ENCODE measurements at places on chromosomes 5 and 9. TPM values are rescaled to one million over a fixed set of nuclear protein-coding genes. Genes with fewer than 3 reads are reported as not detected.

Gene NDST1
- total RNA-seq, result 153 TPM

Gene ATG10
- 3.6 TPM for total RNA-seq

Gene CHSY3
- total RNA-seq, result 1.2 TPM

- no peaks in the 10 kb centered on the region for H3K27me3 ChIP-seq
- H3K36me3 ChIP-seq, result no peaks in the 10 kb centered on the region
- H3K27ac ChIP-seq, result no peak overlapping the region
Observed at GRCh38 chr5:41587668-41588067, 77.3 kb upstream of the PLCXD3 start.

DNA sequence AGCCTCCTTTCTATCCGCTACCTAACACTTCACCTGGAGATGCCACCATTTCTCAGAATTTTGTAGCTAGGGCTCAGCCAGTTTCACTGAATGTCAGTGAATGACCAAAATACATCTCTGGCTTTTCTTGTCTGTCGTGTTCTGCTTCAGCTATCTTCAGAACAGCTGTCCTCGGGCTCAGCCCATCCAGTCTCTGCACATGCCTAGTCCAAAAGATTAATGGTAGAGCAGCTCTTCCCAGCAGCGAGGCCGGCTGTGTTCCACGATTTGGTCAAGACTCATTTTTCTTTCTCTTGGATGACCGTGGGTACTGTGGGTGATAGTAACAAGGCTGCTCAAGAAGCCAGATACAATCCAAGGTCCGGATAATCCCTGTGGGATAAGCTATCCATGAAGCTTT is 342.8 kb downstream of the GABRG2 start:
- DNase-seq, result no peak
- no peak overlapping the region for H3K27ac ChIP-seq
- no peaks in the 10 kb centered on the region for H3K36me3 ChIP-seq
- H3K27me3 ChIP-seq, result no peaks in the 10 kb centered on the region
- no peak overlapping the region for H3K4me3 ChIP-seq

DNA sequence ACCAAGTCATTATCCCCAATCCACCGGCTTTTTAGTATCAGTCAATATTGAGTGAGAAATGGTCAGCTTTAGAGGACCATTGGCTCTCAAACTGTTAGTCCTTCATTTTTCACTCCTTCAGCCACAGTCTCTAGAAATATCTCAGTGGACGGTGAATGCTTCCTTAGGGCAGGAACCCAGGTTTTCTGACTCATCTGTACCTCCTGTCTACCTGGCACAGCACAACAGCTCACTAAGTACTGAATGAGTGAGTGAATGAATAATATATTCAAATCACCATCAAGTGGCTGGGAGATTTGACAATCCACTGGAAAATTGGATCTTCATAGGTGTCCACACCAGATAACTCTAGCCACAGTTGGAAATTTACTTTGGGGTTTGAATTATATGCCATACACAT is 609.5 kb upstream of the CLINT1 start:
- H3K4me3 ChIP-seq, result no peak overlapping the region
- H3K36me3 ChIP-seq, result no peaks in the 10 kb centered on the region
- no peaks in the 10 kb centered on the region for H3K4me1 ChIP-seq
- no peak for DNase-seq
- H3K27me3 ChIP-seq, result no peaks in the 10 kb centered on the region

DNA sequence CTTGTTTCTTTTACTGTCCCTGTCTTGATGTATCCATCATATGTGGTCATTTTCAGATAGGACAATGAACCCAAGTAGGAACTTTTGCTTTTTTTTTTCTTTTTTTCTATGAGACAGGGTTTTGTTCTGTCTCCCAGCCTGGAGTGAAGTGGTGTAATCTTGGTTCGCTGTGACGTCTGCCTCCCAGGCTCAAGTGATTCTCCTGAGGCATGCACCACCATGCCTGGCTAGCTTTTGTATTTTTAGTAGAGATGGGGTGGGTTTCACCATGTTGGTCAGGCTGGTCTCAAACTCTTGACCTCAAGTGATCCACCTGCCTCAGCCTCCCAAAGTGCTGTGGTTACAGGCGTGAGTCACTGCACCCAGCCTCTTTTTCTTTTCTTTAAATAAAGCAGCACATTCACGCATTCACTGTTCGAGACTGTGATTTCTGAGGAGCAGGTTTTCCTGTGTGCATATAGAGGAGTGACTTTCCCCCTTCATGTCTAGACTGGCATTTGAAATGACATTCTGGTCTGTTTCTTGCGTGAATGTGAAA is 448.5 kb downstream of the KDM4C start:
- no peaks in the 10 kb centered on the region for H3K27me3 ChIP-seq
- H3K4me3 ChIP-seq, result no peak overlapping the region
- no peaks in the 10 kb centered on the region for H3K36me3 ChIP-seq

GRCh38 chr5:112689155-112689909 is 48.4 kb upstream of the APC start:
- H3K36me3 ChIP-seq, result no peaks in the 10 kb centered on the region
- no peak for DNase-seq
- no peak overlapping the region for H3K4me3 ChIP-seq
- H3K27me3 ChIP-seq, result no peaks in the 10 kb centered on the region
- H3K27ac ChIP-seq, result no peak overlapping the region

DNA sequence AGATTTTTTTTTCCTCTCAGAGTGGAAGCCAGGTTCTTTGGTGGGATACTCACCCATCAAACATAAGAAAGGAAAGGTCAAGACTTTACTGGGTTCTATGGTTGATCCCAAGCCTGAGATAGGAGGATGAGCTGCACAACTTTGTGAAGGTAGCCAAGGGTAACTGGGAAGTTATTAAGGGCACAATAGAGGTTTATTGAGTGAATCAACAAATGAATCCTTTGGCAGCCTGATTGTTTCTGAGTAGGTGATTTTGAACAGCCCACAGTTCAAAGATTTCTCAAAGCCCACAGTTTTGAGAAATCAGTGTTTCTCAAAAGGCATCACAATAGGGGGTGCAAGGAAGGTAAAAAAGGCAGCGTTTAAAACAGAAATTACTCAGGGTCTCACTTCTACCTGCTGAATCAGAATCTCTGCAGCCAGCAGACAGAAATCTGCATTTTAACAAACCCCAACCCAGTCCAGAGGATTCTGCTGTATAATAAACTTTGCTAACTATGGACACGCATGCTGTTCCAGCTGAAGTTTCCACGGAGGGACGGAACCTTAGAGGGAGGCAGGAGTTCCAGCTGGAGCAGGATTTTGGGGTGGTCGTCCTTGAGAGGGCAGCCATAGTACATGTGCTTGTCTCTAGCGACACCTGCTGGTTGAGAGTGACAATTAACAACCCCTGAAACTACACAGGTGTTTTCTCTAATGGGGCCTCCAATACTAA is 32.7 kb upstream of the FSD1L start:
- H3K4me3 ChIP-seq, result no peak overlapping the region
- H3K27me3 ChIP-seq, result no peaks in the 10 kb centered on the region
- no peaks in the 10 kb centered on the region for H3K4me1 ChIP-seq
- no peak overlapping the region for H3K27ac ChIP-seq

GRCh38 chr5:61357745-61358144 is 25.7 kb downstream of the ZSWIM6 start:
- no peak overlapping the region for H3K27ac ChIP-seq
- DNase-seq, result no peak
- no peaks in the 10 kb centered on the region for H3K36me3 ChIP-seq
- no peaks in the 10 kb centered on the region for H3K4me1 ChIP-seq
- H3K4me3 ChIP-seq, result no peak overlapping the region

GRCh38 chr5:141558150-141558549 is 60.6 kb downstream of the DIAPH1 start:
- no peak for DNase-seq
- H3K4me1 ChIP-seq, result no peaks in the 10 kb centered on the region
- H3K36me3 ChIP-seq, result no peaks in the 10 kb centered on the region
- H3K27me3 ChIP-seq, result no peaks in the 10 kb centered on the region
- no peak overlapping the region for H3K4me3 ChIP-seq

GRCh38 chr5:154312576-154312975 is 122.0 kb downstream of the GALNT10 start:
- H3K36me3 ChIP-seq, result no peaks in the 10 kb centered on the region
- H3K27me3 ChIP-seq, result no peaks in the 10 kb centered on the region
- H3K4me1 ChIP-seq, result no peaks in the 10 kb centered on the region
- H3K27ac ChIP-seq, result no peak overlapping the region

DNA sequence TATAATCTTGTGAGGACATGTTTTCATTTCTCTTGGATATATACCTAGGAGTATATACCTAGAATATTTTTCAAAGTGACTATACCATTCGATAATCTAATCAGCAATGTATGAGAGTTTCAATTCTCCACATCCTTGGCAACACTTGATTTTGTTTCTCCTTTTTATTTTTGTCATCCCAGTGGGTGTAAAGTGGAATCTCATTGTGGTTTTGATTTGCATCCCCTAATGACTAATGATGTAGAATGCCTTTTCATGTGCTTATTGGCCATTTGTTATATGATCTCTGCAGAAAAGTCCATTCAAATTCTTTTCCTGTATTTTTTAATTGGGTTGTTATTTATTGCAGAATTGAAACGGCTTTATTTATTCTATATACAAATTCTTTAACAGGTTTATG is 15.2 kb downstream of the ZCCHC9 start:
- DNase-seq, result no peak
- no peak overlapping the region for H3K4me3 ChIP-seq
- no peak overlapping the region for H3K27ac ChIP-seq
- H3K27me3 ChIP-seq, result no peaks in the 10 kb centered on the region
- H3K4me1 ChIP-seq, result no peaks in the 10 kb centered on the region
- peaks cover 32% of the 10 kb centered on the region for H3K36me3 ChIP-seq

Data from Peyer's patch (tissue), 4 donors.